ENCODE measurements at places on chromosomes 12 and 14. TPM values are rescaled to one million over a fixed set of nuclear protein-coding genes. Genes with fewer than 3 reads are reported as not detected.
A peak's percentile ranks its signal among the peaks of the same experiment; 100 is the strongest.

DNA sequence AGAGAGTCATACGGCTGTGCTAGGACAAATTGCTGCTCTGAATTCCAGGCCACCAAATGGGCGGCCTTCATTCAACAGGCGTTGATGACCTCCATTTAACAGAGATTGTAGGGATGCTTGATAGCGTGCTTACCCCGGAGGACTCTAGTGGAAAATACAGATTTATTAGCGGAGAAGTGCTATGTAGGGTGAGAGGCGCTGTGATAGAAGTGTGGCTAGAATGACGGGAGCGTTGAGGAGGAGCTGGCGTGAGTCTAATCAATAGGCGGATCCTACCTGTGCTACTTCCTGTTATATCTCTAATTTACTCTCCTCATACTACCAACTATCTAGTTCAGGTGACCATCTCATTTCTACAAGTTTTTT, 668 bp downstream of the MRPS35 start:
- no peak for DNase-seq

DNA sequence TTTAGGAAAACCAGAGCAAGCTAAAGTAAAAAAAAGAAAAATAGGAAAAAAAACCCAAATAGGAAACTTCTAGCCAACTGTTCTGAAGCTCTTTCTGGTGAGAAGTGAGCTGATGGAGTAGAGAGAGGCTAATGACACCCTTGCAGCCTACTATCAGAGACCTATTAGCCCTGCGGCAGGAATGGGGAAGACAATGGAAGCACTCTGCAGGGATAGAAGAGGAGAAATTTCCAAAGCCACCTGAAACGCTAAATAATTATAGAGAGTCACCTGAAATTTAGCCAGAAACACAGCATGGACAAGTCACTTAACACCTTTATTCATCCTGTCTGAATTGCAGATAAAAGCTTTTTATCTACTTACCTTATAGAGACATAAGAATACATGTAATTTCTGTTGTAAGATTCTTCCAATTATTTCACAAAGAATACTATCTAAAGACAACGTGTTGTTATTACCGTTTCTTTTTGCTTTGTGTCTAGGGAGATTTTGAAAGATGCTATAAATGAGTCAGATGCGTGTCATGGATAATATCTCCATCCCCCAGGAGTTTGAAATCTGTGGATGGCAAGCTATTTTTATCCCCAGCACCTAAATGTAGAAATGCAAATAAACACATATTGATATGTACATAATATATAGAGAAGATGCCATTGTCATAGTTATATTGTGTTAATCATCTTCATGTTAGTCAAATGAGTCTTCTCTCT, 138.6 kb downstream of the TPH2 start:
- no peak for DNase-seq

The IL22 gene
- not detected for polyA plus RNA-seq

GRCh38 chr14:104235686-104236085, 97.3 kb downstream of the KIF26A start:
- DNase-seq: no peak

- DNase-seq: no peak
These were observed 251.2 kb downstream of the ACSS3 start for GRCh38 chr12:81329085-81329484.

- no peak for DNase-seq
These were observed 5.7 kb upstream of the JDP2 start for GRCh38 chr14:75422169-75422568.

GRCh38 chr14:89461256-89461655, 44.2 kb upstream of the FOXN3 start:
- no peak for DNase-seq

GRCh38 chr14:98633380-98633779, 638.6 kb downstream of the BCL11B start:
- DNase-seq: peak; percentile 0

The CLEC4E gene
- polyA plus RNA-seq: 1.4 TPM
